ENCODE measurements at places on chromosomes 3 and 15.
A peak's percentile ranks its signal among the peaks of the same experiment; 100 is the strongest.

DNA sequence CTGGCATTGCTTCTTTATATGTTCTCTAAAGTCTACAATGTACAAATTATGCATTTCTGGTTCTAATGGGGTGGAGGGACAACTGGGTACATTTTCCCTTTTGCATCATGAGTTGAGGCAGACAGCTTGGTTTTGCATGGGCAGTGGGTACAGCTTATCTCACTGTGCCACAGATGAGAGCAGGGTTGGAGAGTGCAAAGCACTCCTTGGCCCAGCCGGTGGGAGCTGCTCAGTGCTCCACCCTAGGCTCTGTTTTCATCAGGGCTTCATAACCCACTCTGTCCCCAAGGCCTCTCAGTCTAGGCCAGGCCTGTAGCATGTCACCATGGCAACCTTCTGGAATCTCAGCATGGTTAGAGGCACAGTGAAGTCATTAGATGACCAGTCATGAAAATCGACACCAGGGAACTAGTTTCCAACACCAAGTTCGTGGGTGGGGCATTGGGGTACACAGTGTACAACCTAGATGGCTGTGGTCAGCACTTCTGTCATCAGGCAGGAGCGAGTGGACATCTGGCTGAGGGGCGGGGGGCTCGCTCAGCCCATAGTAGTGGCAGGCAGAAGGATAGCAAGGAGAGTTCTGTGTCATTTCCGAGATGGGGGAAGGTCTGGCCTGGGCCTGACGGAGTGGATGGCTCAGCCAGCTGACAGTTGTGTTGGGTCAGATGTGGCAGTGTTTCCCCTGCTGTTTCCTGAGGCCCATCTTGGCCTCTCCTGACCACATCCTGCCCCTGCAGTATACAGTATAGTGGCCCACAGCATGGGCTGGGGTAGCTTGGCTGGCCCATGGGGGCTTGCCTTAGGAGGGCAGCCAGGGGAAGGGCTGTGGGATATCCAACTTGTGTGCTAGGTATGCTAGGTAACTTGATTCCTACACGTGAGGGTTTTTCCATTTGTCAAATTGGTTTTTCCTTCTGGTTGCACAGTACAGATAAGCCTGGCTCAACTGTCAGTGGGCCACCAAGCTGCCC is 75.7 kb upstream of the PRR23C start:
- no peak for DNase-seq

DNA sequence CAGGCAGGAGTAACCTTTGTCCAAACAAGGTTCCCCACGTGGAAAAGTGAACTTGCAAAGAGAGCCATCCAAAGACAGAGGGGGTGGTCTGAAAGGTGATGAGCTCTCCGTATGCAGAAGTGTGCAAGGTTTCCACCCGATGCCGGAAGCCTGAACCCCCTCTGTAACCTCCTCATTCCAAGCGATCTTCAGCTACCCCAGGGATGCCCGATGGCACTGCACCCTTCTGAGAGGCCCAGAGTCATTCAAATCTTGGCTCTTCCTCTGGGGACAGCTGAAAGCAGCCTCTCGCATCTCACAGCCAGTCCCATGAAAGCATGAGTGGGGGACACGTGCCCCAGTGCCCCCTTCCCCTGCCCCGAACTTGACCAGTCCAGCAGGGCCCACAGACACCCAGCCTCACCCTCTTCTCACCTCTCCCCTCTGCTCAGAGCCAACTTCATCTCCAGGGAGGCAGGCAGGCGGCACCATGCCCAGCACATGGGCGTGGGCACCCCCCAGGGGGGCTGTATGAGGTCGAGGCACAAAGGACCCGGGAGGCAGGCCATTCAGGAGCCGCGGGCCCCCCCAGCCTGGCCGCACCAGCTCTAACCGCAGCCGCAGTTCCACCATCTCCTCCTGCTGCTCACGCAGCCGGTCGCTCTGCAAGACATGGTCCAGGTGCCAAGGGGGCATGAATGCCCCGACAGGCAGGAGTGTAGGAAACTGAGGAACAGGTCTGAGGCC is 8.7 kb downstream of the KIF7 start:
- no peak for DNase-seq

- DNase-seq, result peak; percentile 15
Measured at GRCh38 chr3:150314248-150315004, 93.7 kb upstream of the TSC22D2 start.

DNA sequence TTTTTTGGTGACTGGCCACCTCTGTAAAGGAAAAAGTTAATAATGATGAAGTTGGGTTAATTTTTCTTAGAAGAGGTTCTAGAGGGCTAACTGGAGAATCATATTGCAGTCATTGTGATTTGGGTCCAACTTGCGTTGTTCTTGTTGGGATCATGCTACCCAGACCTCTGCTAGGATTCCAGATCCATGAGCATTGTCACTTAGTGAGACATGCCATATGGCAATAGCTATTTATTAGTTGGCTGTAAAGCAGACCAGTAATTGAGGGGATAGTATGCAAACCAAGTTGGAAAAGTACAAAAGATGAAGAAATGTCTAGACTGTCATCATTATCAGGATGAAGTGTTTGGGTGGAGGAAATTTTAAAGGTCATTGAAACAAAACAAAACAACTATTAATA is 30.7 kb upstream of the P2RY12 start:
- DNase-seq, result no peak

DNA sequence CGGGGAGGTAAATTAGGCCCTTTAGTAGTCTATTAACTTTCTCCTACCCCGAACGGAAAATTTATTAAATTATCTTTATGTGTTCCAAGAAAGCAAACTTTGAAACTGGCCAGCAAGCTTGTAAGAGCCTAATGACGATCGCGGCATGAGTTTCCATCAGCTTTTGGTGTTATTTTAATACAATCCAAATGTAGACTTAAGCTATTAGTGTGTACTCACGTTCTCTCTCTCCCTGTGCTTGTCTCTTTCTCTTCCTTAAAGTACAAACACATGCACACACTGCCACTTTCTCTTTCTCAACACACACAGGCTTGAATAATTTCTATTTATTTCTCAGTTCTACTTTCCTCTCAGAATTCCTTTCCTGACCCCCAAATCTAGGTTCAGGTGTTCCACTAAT is 108.8 kb upstream of the MME start:
- DNase-seq, result no peak

- no peak for DNase-seq
Measured at GRCh38 chr15:94312946-94313345, 81.6 kb downstream of the MCTP2 start.

GRCh38 chr3:160678292-160678842 is 1.4 kb downstream of the ARL14 start:
- no peak for DNase-seq

DNA sequence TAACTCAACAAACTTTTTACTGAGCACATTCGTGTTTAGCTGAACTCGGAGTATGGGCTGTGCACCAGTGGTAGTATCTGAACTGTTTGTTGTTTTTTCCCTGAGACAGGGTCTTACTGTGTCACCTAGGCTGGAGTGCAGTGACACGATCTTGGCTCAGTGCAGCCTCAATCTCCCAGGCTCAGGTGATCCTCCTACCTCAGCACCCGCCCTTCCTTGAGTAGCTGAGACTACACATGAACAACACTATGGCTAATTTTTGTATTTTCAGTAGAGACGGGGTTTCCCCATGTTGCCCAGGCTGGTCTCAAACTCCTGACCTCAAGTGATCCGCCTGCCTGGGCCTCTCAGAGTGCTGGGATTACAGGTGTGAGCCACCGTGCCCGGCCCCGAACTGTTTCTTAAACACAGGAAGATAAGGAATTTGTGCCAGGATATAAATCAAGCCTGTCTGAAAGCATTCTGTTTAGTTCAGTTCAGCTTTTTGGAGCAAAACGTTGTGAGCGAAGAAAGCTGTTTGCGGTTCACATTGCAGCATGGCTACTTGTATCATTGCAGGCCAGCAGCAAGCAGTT is 40.4 kb upstream of the SKOR1 start:
- DNase-seq, result no peak

GRCh38 chr3:59876533-59877062 is 826.8 kb upstream of the CFAP20DC start:
- DNase-seq, result no peak

DNA sequence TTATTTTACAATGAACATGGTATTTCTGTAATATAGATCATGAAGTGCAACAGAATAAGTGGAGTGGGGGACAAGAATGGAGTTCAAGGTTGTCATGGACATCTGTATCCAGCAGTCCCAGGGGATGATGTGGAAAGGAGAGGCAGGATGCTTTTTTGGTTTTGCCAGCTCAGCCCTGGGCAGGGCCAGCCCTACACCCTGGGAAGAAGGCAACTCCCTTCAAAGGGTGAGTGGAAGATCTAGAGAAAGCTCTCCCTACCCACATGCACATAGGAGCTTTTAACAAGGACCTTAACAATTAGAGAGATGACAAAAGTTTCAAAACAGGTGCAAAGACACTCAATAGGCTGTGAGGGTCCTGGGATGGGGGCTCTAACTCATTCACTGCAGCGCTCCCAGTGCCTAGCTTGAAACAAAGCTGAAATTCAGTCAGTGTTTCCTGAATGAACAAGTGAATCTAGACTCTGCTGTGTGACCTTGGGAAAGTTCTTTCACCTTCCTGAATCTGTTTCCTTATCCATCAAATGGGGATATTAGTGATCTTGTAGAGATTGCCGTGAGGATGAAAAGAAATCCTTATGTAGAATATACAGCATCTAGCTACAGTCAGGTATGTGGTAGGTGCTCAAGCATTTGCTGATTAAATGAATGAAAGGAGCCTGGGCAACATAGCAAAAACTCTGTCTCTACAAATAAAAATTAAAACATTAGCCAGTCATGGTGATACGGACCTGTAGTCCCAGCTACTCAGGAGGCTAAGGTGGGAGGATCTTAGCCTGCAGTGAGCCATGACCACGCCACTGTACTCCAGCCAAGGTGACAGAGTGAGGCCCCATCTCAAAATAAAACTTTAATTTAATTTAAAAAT is 14.3 kb downstream of the BHLHE40 start:
- no peak for DNase-seq

DNA sequence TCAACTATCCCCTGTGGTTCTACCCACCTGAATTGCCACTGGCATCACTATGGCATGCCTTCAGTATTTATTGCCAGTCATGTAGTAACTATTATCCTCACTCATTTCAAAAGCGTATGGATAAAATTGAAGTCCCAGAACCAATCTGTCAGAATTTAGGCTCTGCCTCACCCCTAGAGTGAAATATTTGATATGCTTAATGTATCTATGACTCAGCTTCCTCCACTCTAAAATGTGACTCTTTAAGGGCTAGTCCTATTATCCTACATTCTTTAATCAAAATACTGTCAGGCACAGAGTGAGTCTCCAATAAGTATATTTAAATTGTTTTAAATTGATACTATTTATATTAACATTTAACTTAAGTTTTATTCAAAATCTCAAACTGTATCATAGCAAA is 27.6 kb downstream of the ARPP21 start:
- DNase-seq, result no peak

DNA sequence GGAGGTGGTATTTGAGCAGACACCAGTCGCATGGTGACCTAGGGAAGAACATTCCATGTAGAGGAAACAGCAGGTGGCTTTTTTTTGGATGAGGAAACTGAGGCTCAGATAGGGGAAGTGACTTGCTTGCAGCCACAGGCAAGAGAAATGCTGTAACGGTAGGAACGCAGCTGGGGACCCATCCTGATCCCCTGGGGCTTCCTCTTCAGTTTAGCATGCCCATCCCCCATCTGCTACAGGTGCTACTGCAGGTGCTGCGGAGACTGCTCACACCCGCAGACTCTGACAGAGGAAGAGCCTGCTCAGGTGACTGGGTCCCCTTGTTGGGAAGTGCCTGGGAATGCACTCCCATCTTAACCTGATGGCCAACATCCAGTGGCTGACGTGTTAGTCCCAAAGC is 55.4 kb upstream of the SEC13 start:
- no peak for DNase-seq

DNA sequence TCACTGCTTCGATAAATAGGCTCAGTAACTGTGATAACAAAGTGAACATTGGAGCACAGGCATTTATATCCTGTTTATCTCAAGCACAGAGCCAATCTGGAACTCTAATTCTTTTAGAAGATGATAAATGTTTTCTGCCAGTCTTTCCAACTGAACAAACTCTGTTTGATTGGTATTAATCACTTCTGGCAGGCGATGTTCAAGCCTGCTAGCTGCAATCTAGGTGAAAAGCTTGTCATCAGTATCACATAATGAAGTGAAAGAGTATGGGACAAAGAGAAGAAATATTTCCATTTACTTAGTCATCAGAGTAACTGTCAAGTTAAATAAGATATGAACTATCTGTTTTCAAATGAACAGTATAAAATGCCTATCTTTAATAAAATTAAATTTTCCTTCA is 577.3 kb downstream of the VGLL3 start:
- DNase-seq, result no peak

DNA sequence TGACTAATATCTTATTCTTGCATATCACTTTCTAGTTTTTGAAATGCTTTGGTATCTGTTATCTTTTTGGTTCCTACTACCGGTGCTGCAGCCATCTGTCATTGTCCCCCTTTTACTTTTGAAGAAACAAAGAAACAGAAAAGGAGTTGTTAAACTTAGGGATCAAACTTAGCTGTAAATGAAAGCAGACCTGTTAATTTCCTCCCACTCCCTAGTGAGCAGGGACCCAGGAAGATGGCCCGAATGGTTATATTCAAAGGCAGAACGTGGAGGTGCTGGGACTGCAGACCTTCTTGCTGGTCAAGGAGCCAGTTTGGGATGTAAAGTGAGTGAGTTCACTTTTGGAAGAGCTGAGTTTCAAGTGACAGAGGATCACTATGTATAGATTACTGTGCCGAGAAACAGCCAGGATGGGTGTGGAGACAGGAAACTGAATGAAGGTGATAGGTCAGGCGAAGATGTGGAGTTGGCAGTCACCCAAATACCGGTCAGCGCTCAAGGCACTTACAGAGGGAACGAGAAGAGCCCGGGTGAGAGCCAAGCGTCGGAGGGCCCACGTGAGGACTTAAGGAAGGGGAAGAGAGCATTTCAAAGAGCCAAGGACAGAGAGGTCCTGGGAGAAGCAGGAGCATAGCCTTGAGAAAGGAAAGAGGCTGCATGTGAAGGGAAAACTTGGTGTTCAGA is 20.1 kb downstream of the KBTBD8 start:
- DNase-seq, result no peak

- no peak for DNase-seq
Measured at GRCh38 chr3:105495021-105495420, 128.3 kb downstream of the ALCAM start.

GRCh38 chr3:14540821-14541385 is 761 bp upstream of the GRIP2 start:
- DNase-seq, result no peak

GRCh38 chr3:76869726-76870384 is 170.0 kb upstream of the ROBO2 start:
- no peak for DNase-seq

- no peak for DNase-seq
Measured at GRCh38 chr3:189144645-189145044, 27.1 kb upstream of the TPRG1 start.

DNA sequence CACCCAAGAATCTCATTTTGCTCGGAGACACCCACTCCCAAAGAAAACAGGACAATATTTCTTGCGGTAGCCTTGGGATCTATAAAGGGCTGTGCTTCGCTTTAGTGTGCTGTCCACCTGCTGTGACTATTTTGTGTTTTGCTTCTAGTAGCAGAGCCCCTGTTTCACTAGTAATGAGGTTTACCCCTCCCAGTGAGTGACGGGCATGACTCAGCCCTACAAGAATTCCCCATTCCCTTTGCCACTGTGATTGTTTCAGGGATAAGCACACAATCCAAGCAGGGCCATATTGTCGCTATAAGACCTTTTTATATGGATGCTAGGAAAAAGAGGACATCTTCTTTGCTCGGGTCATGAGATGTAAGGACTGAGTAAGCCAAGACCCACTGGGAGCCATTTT is 62.5 kb upstream of the FOXB1 start:
- no peak for DNase-seq

- no peak for DNase-seq
Measured at GRCh38 chr3:53163444-53164387, 2.7 kb downstream of the PRKCD start.

- DNase-seq, result no peak
Measured at GRCh38 chr3:87288446-87288845, 12.1 kb upstream of the POU1F1 start.

Data from progenitor cell of endocrine pancreas (in vitro differentiated cells).